ENCODE measurements at places on chromosomes 13 and 19. TPM values are rescaled to one million over a fixed set of nuclear protein-coding genes. Genes with fewer than 3 reads are reported as not detected.

The CYP2A6 gene
- 0.27 TPM for total RNA-seq

The KLK12 gene
- total RNA-seq, result not detected

The TBXA2R gene
- 2.6 TPM for total RNA-seq

- DNase-seq, result no peak
Measured at GRCh38 chr13:73299787-73300186, 241.0 kb downstream of the KLF5 start.

GRCh38 chr19:3862826-3863500 is 5.9 kb downstream of the ZFR2 start:
- no peak for DNase-seq

DNA sequence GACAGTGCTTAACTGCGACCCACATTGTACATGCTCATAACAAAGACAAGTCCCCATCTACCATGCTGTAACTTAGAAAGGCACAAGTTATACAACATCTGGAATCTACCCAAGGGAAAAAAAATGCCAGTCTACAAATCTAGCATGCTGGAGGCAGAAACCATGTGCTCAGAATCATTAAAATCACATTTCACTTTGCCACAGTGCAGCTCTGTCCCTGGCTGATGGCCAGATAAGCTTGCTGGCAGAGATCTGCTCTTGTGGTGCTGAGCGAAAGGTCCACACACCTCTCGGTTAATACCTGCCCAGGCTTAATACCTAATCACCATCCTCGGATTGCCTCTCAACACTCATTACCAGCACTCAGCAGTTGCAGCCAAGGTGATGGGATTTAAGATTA is 74.1 kb upstream of the UQCRFS1 start:
- no peak for DNase-seq

- no peak for DNase-seq
Measured at GRCh38 chr13:91249861-91250260, 97.6 kb upstream of the MIR17HG start.

DNA sequence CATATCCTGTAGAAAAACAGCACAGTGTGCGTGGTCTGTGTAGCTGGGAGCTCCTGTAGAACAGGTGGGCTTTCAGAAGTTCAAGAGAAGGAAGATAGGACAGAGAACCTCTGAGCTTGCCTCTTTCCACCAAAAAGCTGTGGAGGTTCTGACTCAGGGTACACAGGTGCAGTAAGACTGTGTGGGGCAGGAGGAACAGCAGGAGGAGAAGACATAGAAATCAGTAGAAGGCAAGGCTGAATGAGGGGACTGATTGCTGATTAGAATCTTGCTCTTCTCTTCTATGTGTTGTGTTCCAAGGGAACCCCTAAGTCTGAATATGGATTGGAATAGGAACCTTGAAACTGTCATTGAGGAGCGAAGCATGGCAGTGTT is 122.7 kb downstream of the AKAP11 start:
- no peak for DNase-seq

DNA sequence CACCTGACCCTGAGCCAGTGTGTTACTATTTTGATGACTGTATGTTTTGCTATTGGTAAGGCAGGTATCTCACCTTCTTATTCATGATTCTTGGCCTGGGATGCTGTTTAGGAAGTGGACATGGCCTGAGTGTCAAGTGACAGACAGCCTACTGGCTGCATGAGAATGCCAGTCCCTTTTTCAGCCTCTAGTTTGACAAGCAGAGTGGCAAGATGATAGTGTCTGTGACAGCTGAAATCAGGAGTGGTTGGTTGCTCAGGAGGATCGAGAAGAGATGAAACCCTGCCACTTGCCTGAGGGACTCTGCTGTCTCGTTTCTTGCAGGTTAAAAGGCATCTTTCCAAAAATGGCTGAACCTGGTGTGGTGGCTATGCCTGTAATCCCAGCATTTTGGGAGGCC is 7.1 kb upstream of the ELOF1 start:
- no peak for DNase-seq

Data from Right ventricle myocardium superior (tissue), 1 donor.